Osteoblast (primary cell): ENCODE measurements at places on chromosomes 11 and 22. TPM values are rescaled to one million over a fixed set of nuclear protein-coding genes. Genes with fewer than 3 reads are reported as not detected.

GP1BB gene
- 0.88 and 1.8 TPM in 2 replicates for total RNA-seq

CNTF gene
- total RNA-seq: 1.4 and 1.8 TPM in 2 replicates

MYBPC3 gene
- total RNA-seq: not detected in 2 replicates

CRYAB gene
- 54.3 and 55.4 TPM in 2 replicates for total RNA-seq

MUC5AC gene
- total RNA-seq: not detected in 2 replicates

TOP3B gene
- 27.9 and 33.6 TPM in 2 replicates for total RNA-seq
